ENCODE measurements at places on chromosomes 13 and 19. TPM values are rescaled to one million over a fixed set of nuclear protein-coding genes. Genes with fewer than 3 reads are reported as not detected.

DNA sequence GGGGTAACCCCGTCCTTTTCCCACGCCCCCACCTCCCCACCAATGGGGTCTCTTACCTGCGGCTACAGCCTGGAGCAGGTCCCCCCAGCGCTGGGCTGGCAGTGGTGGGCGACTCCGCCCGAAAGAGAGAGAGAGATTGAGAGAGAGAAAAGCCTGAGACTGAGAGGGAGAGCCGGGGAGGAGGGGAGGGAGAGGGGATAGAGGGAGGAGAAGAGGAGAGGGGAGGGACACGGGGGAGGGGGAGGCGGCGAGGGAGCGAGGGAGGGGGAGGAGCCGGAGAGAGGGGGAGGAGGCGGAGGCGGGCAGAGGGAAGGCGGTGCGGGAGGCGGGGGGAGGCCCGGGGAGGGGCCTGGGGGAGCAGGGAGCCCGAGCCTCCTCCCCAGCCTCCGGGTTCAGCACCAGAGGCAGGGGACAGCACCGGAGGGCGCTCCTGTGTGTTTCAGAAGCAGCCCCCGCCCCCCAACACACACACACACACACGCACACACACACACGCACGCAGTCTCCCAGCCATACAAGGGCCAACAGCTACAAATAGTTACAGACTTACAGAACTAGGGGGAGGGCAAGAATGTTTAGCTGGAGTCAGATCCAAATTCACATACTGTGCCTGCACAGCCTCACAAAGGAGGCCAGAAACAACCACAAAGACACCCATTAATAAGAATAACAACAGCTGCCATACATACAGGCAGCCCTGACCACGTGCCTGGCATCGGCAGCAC lies at the start of gene SLC8A2:
SLC8A2 (minus strand) TSS at position 161 of the 725 bp plus-strand sequence. CDS start 5,490 bp downstream, outside the sequence.
- peak; percentile 89 for DNase-seq
- H3K4me1 ChIP-seq, result peaks cover 21% of the 10 kb centered on the region
- no peaks in the 10 kb centered on the region for H3K36me3 ChIP-seq
- no peak within 1 kb of the TSS for H3K27ac ChIP-seq
- no peaks in the 10 kb centered on the region for H3K27me3 ChIP-seq

- no peaks in the 10 kb centered on the region for H3K27me3 ChIP-seq
- no peaks in the 10 kb centered on the region for H3K36me3 ChIP-seq
- peak; percentile 26 for DNase-seq
- H3K27ac ChIP-seq, result peak overlapping the region; percentile 91
- no peaks in the 10 kb centered on the region for H3K4me1 ChIP-seq
Observed at GRCh38 chr19:44003461-44004009, 778 bp downstream of the ZNF230 start.

- H3K4me3 ChIP-seq, result no peak overlapping the region
- no peaks in the 10 kb centered on the region for H3K36me3 ChIP-seq
- H3K27me3 ChIP-seq, result no peaks in the 10 kb centered on the region
- no peak overlapping the region for H3K27ac ChIP-seq
Observed at GRCh38 chr13:29497137-29497654, 98.3 kb downstream of the SLC7A1 start.

The ARL11 gene
- not detected for total RNA-seq

The UBE2L5 gene
- not detected for total RNA-seq

DNA sequence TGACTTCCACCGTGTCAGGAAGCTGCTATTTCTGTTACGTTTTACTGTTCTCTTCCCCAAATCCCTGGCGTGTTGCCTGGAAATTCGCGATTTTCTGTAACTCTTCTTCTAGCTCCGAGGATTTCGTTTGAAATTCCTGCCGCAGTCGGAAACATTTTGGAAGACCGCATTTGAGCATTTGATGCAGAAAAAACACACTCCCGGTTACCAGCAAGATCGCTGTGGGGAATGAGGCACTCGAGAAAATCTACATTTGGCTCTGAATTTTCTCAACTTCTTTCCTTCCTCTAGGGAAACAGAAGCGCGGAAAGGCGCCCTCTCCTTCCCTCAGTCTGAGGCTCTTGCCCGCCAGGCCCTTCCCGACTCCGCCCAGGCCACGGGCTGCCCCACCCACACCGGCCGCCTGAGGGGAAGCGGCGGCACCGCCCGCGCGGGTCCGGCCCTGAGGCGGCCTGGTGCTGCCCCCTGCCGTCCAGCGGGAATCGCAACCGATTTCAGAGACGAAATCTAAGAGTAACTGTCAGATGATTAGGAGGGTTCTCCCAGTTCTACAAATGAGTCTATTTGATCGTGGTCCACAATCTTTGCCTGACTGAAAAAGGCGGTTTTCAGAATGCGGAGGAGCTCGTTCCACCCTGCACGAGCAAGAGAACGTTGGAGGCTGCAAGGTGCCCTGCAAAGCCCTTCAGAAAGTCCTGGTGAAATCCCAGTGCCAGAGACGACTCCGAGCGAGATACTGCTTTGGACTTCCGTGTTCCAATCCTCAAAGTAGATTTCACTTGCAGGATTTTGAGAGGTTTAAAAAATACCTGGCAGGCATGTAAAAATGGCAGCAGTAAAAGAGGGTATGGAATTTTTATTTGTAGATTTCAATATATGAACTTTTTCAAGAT lies 18.4 kb upstream of the TUBGCP3 start:
- peak overlapping the region; percentile 41 for H3K4me3 ChIP-seq
- DNase-seq, result peak; percentile 93
- H3K36me3 ChIP-seq, result no peaks in the 10 kb centered on the region
- H3K27ac ChIP-seq, result peak overlapping the region; percentile 23
- peaks cover 1% of the 10 kb centered on the region for H3K27me3 ChIP-seq
- H3K4me1 ChIP-seq, result no peaks in the 10 kb centered on the region

DNA sequence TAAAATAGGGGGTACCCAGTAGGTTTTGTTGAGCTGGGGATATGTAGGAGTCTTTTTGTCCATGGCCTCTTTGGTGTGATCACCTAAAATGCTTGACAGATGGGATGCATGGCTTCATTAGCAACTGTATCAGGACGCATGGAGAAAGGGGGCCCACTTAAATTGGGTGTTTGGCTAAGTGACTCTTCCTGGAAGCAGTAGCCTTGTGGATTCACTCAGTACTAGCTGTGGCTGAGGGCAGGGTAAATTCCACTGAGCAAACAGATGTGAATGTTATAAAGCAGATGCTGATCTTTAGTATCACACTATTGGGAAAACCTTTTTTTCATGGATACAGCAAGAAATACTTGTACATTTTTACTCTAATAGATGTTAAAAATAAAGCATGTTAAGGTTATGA lies 140.0 kb downstream of the FGF14 start:
- no peaks in the 10 kb centered on the region for H3K36me3 ChIP-seq
- H3K4me3 ChIP-seq, result no peak overlapping the region
- H3K27me3 ChIP-seq, result no peaks in the 10 kb centered on the region
- H3K4me1 ChIP-seq, result no peaks in the 10 kb centered on the region

DNA sequence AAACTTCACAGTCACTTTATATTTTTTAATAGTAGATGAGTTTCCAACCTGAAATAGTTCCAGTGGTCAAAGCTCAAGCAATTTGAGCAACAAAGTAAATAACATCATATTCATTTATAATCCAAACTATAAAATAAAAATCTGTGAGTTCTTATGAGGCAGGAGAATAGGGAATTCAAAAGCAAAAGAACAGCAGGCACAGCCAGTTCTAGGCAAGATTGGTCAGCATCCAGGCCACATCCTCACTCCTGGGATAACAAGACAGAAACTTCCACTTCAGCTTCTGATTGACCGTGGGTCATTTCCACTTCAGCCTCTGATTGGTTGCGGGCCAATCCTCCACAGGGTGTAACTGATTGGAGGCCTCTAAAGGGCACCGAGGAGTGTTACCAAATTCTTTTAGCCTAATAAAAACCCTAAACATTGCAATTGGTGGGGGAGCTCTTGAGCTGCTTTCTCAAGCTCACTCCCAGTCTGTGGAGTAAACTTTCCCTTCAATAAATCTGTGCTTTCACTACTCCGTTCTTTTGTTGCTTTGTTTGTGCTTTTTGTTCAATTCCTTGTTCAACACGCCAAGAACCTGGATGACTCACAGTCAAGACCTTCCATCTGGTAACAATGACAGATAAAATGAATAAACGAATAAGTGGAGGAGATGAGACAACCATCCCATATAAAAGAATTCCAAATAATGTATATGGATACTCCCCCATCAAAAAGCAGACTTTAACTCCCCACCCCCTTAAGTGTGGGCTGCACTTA lies 42.6 kb upstream of the AMER2 start:
- no peaks in the 10 kb centered on the region for H3K4me1 ChIP-seq
- no peak overlapping the region for H3K27ac ChIP-seq

GRCh38 chr19:47416643-47416985 lies 2.7 kb downstream of the MEIS3 start:
- H3K4me3 ChIP-seq, result no peak overlapping the region
- no peaks in the 10 kb centered on the region for H3K36me3 ChIP-seq
- no peaks in the 10 kb centered on the region for H3K4me1 ChIP-seq
- no peak for DNase-seq
- H3K27me3 ChIP-seq, result peaks cover 2% of the 10 kb centered on the region
- no peak overlapping the region for H3K27ac ChIP-seq

The CNN2 gene
- total RNA-seq, result 194 TPM

- no peaks in the 10 kb centered on the region for H3K36me3 ChIP-seq
- H3K4me1 ChIP-seq, result no peaks in the 10 kb centered on the region
- no peak overlapping the region for H3K4me3 ChIP-seq
- no peaks in the 10 kb centered on the region for H3K27me3 ChIP-seq
Observed at GRCh38 chr19:41965106-41965505, 6.0 kb upstream of the RABAC1 start.

GRCh38 chr13:43543331-43543730 lies 243.4 kb downstream of the ENOX1 start:
- H3K27me3 ChIP-seq, result no peaks in the 10 kb centered on the region
- no peak overlapping the region for H3K4me3 ChIP-seq
- H3K4me1 ChIP-seq, result peaks cover 55% of the 10 kb centered on the region

DNA sequence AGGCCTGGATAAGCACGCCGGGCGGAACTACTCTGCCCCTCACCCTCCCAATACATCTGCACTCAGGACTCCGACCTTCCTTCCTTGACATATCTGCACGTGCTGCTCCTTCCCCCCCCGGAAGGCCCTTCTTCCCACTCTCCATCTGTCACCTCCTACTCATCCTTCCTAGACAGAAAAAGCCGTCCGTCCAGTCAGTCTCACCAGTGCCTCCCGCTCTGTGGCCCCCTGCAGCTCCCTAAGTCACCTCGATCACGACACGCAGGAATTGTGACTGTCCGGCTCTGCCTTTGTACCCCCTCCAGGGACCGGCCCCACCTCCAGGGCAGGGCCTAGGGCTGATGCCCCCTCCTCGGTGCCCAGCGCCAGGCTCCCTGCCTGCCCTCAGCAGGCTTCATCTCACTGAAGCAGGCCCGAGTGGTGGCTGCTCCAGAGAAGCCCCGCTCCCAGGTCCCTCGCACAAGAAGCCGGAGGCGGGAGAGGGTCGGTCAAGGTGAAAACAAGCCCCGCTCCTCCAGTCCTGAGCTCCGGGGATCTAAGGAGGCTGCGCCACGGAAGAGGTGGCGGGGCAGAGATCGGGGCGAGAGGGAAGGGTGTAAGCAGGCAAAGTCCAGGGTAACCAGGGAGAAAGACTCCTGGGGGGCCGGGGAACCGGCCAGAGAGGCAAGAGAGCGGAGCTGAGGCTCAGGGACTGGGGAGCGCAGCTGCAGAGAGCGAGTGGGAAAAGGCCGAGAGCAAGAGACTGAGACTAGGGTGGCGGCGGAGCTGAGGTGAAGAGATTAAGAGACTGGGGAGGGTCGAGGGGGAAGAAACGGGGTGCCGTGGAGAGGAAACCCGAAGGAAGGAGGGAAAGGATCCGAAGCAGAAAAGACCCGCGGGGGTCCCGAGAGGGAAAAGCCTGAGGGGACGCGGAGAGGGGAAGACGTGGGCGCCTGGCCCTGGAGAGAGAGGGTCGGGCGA lies 1.1 kb downstream of the PPP6R1 start:
- no peak for DNase-seq
- H3K27ac ChIP-seq, result peak overlapping the region; percentile 81
- peak overlapping the region; percentile 85 for H3K4me3 ChIP-seq
- H3K27me3 ChIP-seq, result no peaks in the 10 kb centered on the region
- H3K4me1 ChIP-seq, result peaks cover 23% of the 10 kb centered on the region

DNA sequence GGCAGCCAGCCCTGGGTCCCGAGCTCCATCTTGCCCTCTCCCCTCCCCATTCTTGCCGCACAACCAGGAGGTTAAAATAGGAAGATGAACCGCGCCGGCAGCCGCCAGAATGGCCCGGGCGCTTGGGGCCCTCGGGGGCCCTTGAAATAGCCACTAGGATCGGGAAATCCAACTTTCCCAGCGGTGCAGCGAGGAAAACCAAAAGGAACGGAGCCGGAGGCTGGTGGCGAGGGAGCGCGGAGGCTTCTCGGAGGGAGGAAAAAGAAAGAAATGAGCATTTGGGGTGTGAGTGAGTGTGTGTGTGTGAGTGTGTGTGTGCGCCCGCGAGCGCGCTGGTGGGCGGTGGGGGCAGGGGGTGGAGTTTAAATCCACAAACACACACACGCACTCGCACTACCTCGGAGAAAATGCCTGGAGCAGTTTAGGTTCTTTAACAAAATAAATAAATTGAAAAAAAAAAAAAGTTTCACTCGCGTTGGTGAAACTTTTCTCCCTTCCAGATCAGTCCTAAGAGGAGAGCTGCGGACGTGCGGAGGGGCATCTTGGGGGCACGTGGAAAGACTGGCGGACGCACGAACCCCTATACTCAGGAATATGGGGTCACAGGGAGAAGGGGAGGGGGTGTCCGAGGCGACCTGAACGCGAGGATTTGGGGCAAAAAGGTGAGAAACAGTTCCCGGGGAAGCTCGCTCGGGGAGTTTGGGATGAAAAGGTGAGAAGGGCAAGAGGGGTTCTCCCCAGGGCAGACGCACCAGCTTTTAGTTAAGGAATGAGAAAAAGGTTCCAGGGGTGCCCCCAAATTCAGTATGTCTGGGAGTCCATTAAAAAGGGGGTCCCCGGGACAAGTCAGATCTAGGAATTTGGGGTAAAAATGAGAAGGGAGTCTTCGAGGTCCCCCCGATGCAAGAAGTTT lies 1.3 kb downstream of the RFX2 start:
- H3K36me3 ChIP-seq, result no peaks in the 10 kb centered on the region
- no peaks in the 10 kb centered on the region for H3K27me3 ChIP-seq
- peak overlapping the region; percentile 79 for H3K27ac ChIP-seq
- peak; percentile 39 for DNase-seq

DNA sequence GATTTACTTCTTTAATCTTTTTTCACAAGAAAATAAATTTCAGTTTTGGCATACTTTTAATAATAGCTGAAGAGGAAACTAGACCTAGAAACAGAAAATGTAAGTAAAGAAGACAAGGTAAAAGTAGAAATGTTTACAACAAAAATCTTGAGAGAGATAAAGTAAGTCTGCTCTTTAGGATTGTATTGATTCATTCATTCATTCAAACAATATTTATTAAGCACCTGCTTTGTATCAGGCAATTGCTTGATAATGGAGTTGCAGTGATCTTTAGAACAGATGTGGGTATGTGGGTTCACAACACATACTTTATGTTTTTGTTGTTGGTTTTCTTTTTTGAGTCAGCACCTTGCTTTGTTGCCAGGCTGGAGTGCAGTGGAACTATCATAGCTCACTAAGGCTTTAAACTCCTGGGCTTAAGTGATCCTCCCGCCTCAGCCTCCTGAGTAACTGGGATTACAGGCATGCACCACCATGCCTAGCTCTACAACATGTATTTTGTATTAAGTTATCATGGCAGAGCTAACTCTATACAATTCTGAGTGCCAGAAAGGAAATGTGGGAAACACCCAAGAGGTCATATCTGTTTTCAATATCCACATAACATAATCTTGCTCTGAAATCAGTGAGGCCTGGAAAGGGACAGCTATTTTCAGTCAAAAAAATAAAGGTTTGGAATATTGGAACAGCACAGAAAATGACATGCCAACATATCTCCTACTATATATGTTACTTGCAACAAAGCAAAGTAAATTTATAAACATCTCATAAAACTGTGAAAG lies 8.8 kb upstream of the SPART start:
- no peak for DNase-seq
- no peaks in the 10 kb centered on the region for H3K4me1 ChIP-seq
- H3K4me3 ChIP-seq, result no peak overlapping the region
- H3K27me3 ChIP-seq, result no peaks in the 10 kb centered on the region

- no peak for DNase-seq
- no peaks in the 10 kb centered on the region for H3K36me3 ChIP-seq
- H3K27me3 ChIP-seq, result no peaks in the 10 kb centered on the region
- no peak overlapping the region for H3K4me3 ChIP-seq
Observed at GRCh38 chr19:28075229-28075628, 1137.7 kb downstream of the UQCRFS1 start.

All from Caco-2 (cell line).